Stimulated activated CD4-positive, alpha-beta T cell treated with anti-CD3 and anti-CD28 coated beads, Interleukin-4, amount 100 ng/mL, for 48 hours (primary cell): ENCODE measurements at places on chromosomes 4 and X.

- DNase-seq = no peak
These were observed 129.0 kb upstream of the TECRL start for GRCh38 chr4:64538219-64538618.

DNA sequence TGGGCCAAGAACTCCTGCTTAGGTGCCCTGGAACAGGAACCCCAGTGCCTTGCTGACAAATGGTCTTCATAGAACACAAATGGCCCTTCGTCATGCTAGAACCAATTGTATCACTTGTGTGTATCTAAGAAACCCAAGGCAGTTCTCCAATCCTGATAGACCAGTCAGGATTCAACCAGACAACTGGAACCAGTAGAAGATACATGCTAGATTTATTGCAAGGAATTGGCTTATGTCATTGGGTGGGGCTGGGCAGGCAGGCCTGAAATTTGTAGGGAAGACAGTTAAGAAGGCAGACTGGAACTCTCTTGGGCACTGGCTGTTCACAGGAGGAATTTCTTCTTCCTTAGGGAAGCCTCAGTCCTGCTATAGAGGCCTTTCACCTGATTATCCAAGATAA, 17.0 kb upstream of the TBL1X start:
- no peak for DNase-seq

DNA sequence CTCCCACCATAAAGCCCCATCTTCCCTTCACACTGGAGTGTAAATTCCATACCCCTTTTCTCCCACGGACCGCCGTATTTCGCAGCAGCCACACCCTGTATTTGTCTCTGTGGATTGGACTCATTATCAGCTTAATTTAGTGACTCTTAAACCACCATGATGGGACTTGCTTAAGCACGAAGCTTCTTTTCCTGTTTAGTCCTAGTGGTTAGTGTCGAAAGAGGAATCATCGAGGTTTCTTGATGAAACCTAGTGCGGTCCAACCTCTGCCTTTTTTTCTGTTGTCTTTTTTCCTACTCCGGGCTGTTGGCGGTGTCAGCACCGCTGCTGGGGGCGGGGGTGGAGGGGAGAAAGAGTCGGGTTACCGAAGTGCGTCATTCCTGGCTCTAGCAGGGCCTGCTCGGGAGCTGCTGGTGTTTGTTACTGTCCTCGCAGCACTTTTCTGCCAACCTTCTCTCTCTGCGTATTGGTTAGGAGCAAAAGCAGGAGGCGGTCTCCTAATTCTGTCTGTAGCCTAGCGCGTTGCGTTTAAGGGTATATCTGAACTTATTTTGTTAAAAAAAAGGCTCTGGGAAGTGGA, 1.4 kb downstream of the STAG2 start:
- peak; percentile 71 for DNase-seq

DNA sequence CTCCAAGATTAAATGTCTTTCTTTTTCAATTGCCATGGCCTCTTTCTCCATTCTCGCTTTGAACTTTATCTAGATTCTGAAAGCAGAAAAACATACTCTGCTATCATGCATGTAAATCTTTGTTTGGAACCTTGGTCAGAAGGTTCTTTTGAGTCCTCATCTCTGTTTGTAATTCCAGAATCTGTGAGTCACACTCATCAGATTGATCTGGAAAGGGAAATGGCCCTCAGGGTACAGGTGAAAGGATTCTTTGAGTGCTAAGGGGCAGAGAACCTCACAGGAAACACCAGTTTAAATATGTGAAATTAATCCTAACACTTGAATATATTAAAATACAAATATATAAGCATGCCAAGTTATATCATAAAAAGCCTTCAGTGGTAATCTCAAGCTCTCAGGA, 211.0 kb upstream of the ADGRL3 start:
- DNase-seq = no peak

DNA sequence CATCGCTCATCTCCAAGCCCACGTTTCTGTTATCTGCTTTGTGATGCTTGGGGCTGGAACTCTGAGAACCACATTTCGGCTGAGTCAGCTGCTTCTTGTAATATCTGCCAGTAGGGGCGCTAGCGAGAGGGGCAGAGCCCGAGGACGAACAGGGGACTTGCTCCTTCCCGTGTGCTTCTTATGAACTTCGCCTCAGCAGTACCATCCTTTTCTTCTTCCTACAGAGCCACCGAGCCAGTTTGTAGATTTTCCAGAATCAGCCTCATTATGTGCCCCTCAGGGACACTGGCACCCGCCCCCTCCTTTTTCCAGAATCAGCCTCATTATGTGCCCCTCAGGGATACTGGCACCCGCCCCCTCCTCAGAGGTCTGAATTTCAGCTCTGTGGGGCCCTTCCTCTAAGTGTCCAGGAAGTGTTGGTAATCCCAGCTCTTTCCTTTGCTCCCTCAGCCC, 441.7 kb upstream of the RASGEF1B start:
- peak; percentile 30 for DNase-seq

- DNase-seq = no peak
These were observed 144.1 kb upstream of the ETNPPL start for GRCh38 chr4:108906866-108907367.

- DNase-seq = no peak
These were observed 3.3 kb downstream of the PGRMC2 start for GRCh38 chr4:128284317-128284716.

DNA sequence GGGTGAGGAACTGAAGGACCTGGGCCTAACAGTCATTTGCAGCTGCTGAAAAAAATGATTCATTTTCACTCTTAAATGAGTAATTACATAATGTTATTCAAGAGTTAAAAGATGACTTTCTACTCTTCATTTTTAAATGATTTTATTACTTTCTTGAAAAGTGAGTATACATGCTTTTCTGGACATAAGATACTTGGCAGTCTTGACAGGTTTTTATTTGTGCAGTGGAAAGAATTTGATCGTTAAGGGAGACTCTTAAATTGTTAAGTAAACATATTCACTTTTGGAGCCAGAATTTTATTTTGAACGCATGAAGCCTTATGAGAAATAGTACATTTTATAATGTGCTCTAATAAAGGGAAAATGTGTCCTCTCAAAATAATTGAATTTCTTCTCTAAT, 245.7 kb downstream of the TENM3 start:
- DNase-seq = no peak

DNA sequence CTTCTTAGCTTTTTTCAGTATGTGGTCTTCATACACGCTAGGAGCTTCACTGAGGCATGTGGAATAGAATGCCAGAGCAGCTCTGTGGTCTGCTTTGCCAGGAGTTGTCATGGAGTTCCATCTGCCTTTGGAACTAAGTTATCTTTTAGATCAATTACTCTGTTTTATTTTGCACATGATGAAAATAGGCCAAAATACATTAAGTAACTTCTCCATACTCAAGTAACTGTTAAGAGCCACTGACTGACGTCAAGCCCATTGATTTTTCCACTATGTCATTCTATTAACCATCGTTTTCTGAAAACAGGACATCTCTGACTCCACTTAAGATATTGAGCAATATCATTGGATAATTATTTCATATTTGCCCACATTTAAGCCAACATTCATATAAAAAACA, 415.1 kb upstream of the MAD2L1 start:
- DNase-seq = no peak

DNA sequence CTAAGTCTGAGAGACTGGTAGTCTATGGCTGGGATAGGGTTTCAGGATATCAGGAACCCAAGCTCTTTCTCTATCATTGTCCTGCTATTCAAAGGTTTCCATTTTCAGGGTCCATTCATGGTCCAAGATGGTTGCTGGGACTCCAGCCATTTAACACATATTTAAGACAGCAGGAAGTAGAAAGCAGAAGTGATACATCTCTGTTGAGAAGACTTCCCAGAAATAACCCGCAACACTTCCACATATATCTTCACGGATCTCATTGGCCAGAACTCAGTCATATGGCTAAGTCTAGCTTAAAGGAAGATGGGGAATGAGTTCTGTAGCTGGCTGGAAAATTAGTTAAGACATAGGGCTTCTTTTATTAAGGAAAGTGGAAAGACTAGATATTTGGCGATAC, 23.8 kb downstream of the CTSO start:
- no peak for DNase-seq

- no peak for DNase-seq
These were observed 1566.5 kb upstream of the PCDH7 start for GRCh38 chr4:29153642-29154041.
